ENCODE measurements at places on chromosomes 7 and 10.

DNA sequence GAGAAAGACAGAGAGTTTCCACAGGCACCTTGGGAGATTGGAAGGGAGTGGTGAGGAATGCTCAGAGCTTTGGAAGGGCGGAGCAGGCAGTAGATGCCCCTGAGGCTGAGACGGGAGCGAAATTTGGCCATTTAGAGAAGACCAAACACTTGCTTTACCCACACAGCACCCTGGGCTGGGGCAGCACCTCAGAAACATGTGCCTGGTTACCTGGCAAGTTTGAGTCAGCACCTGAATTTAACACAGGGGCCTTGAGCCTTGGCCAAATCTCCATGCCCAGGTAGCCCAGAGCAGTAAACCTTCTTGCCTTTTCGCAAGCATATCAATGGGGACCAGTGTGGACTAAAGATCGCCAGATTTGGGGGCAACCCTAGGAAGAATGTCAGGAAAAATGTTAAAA is 111.9 kb upstream of the NFE2L3 start:
- DNase-seq, result no peak

DNA sequence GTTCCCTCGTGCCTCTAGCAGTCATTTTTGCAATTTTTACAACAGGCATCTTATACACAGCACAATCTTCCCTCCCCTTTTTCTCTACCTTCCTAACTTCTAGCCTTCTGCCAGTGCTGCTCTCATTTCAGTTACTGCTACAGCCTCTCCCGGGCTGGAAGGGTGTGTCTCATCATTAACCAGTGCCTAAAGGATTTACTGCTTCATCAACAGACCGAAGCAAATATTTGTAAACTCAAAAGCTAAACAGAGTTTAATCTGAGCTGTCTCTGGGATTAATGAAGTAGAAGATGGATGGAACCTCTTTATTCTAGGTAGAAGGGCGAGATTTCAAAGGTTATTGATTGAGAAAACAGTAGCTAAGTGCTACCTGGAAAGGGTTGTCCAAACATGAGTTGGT is 94.3 kb downstream of the PRPF18 start:
- DNase-seq, result no peak

- no peak for DNase-seq
Observed at GRCh38 chr7:13179775-13180523, 492.5 kb downstream of the ARL4A start.

DNA sequence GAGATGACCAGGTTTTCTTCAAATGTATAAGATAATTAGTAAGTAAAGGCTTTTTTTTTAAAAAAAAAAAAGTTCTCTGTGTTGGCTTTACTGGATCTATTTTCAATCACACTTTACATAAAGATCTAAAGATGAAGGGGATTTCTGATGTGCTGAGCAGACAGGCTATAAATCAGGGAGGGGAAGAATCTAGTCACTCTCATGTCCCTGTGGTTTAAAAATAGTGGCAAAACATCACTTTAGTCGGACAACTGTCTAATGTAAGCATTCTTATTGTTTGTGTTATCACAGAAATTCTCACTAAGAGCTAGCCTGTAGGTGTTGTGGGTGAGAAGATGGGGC is 132.7 kb downstream of the ICA1 start:
- no peak for DNase-seq

- DNase-seq, result no peak
Observed at GRCh38 chr7:10908600-10908999, 65.1 kb upstream of the PHF14 start.

DNA sequence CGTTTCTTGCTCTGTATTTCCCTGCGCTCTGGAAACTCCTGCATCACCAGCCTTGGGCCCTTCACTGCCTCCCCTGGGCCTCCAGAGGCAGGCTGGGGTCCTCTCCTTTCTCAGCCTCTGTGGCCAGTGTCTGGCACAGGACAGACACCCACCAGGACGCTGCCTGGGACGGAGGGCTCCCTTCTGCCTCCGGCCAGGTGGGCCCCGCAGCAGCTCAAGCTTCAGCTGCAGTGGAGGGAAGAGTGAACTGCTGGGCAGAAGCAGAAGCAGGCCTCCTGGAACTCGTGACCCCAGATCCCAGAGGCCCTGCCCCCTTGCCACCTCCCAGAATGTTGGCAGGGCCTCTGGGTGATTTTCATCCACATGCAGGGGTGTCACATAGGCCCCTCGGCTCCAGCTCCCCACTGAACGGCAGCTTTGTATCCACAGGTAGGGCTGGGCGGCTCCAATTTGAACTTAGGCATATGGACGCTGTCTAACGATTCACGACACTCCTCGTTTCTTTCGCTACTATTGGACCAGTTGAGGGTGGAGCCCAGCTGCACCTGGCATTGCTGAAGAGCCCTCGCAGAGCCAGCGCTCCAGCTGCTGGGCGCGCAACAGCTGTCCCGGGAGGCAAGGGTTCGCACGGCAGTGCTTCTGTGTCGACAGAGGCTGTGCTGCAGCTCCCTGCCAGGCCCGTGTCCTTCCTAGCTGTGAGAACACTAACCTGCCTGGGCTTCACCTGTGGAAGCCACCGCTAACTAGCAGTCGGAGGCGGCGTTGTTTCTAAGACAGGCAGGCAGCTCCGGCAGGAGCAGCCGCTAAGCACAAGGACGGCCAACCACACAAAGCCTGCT is 18.4 kb upstream of the GPR146 start:
- no peak for DNase-seq

- no peak for DNase-seq
Observed at GRCh38 chr10:35394411-35394851, 58.1 kb downstream of the CCNY start.

- no peak for DNase-seq
Observed at GRCh38 chr7:51255536-51256208, 60.9 kb downstream of the COBL start.

GRCh38 chr7:140719721-140720120 is 23.2 kb downstream of the NDUFB2 start:
- DNase-seq, result no peak

- DNase-seq, result no peak
Observed at GRCh38 chr10:94902570-94902969, 35.9 kb upstream of the CYP2C9 start.

GRCh38 chr7:149097088-149097487 is 6.6 kb upstream of the ZNF786 start:
- DNase-seq, result no peak

- no peak for DNase-seq
Observed at GRCh38 chr7:127417346-127417745, 24.8 kb upstream of the ZNF800 start.

GRCh38 chr7:68319061-68319460 is 1279.2 kb upstream of the AUTS2 start:
- no peak for DNase-seq

DNA sequence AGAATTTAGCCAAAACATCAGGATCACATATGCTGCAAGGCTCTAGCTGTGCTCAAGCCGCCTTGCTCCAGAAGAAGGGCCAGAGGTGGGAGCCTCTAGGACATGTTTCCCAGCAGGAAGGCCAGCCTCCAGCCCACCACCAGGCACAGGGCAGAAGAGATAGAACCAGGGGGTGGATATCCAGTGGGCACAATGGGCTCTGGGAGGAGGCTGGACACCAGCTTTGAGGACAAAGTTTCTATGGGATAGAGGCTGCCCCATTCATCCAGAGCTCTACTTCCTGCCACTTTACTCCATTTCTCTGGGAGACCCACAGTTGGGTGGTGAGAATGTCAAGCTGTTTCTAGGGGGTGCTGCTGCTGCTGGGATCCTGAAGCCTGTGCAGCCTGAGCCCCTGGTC is 77.1 kb downstream of the ARHGAP22 start:
- no peak for DNase-seq

GRCh38 chr10:1938317-1938716 is 201.0 kb upstream of the ADARB2 start:
- peak; percentile 59 for DNase-seq

DNA sequence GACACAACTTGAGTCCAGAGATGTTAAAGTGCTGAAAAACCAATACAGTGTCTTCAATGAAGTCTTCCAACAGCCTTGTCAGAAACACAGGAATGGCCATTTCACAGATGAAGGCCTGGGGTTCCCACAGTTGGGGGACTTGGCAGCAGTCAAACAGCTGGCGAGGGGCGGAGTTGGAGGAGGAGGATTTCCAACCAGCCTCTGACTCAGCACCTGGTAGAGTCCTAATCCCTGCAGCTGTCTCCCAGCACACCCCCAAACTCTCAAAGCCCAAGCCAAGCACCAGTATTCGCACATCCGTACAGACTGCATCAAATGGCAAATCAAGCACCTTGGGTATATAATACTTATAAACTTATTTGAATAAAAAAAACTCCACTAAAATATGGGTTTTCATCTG is 28.0 kb downstream of the CTBP2 start:
- DNase-seq, result no peak

DNA sequence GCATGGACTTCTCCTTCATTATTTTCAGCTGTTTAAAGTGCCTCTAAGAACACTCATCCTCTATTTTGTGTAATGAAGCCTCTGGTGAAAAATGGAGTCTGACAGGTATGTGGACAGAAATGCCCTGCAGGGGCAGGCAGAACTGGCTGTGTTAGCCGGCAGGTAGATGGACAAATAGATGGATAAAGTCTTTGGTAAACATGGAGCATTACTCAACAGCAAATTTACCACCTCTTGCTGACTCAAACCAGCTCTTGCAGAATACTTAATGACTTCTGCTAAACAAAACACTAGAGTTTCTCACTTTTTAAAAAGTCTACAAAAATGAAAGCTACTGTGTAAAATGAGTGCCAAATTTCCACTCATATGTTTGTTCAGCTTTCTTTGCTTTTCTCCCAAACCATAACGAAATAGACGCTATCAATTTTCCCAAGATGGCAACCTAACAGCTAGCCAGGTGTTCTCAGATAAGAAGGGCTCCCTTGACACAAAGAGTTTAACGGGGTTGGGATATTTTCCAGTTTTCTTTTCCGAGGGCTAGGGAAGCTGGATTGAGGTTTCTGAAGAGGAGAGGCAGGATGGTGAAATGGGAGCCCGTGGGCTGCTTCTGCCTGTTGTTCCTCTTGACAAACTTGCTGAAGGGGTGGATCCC is 71.9 kb upstream of the HABP2 start:
- DNase-seq, result no peak

GRCh38 chr10:110932505-110933180 is 13.2 kb downstream of the SHOC2 start:
- no peak for DNase-seq

DNA sequence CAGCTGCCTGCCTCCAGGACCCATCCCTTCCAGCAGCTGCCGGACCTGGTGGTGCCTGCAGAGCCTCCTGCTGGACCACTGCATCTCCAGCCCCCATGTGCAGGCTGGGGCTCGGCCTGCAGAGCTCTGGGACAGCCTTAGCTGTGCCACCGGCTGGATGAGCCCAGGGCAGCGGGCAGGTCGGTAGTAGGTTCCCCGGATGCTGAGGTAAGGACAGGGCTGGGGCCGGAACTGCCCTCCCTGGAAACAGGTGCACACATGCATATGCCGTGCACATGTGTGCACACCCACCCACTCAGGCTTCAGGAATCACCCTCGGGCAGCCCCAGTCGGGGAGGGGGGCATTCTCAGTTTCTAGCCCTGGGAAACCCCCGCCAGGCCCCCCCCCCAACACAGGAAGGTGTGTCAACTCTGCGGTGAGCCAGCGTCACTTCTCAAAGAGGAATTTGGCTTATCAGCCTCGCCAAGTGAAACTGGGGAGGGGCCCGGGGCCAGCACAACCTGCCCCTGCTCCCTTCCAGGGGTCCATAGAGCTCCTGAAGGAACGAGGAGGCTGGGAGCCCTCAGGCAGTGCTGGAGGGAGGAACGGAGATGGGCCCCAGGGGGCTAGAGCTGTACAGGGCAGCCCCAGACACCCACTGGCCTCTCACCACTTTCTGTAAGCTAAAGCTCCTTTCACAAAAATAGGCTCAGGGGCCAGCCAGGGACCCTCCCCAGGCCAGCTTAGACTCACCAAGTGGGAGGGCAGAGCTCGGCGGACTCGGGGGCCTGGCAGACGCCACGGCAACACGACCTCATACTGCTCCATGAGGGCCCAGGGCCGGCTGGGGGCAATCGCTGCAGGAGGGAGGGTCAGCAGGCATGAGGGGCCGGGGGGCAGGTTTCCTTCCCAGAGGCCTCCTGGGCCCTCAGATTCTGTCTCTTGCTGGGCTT is 1.7 kb downstream of the ADAM8 start:
- peak; percentile 83 for DNase-seq

- DNase-seq, result no peak
Observed at GRCh38 chr7:119482671-119483070, 790.3 kb upstream of the KCND2 start.

- no peak for DNase-seq
Observed at GRCh38 chr10:133013463-133013862, 71.1 kb upstream of the CFAP46 start.

- DNase-seq, result no peak
Observed at GRCh38 chr7:107149863-107150262, 18.9 kb upstream of the HBP1 start.

DNA sequence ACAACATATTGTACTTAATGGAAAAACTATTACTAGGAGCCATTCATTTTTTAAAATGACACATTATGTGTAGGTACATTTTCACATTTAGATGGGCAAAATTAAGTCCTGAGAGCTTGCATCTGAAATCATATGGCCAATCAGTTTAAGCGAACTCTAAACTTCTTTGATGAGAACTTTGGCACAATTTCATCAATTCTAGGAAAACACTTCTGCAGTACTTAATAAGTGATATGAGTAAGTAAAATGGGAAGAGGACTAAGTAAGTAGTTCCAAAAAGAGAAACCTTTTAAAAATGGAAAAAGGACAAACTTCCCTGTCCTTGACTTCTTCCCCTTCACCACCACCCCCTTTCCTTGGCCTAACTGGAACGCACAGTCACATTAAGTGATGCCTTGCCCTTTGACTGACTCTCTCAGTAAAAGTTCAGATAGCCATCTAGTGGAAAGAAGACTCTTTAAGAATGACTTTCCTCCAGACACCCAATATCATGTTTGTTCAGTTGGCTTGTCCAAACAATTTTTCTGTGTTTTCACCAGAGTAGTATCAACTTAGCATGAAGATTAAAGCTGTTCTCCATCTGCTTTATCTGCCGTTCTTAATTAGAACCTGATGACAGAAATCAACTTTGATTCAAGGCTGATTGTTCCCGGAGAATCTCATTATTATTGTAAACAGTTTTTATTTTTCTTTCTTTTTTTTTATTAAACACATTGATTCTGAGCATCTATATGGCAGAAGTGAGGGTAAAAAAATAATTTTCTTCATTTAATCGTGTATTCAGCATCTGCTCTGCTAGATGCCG is 45.1 kb downstream of the CNNM2 start:
- DNase-seq, result no peak

DNA sequence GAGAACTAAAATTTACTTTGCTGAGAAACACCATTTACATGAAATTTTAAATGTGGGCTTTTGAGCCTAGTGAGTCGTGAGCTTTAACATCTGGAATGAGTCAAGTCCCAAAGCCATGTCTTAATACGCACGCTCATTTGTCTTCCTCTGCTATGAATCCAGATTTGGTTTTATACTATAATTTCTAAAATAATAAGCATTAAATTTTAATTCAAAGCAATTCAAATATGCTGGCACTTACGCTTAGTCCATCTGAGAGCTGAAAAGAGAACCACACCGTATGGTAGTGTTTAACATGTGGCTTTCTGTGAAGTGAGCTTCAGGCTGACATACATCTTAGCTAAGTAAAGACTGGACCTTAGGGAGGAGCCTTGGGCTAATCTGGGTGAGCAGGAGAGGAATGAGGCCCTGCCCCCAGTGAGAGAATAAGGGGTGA is 52.2 kb downstream of the CUBN start:
- DNase-seq, result no peak

- DNase-seq, result no peak
Observed at GRCh38 chr10:73248259-73248724, 1.2 kb upstream of the DNAJC9 start.

All from stimulated activated CD4-positive, alpha-beta T cell treated with anti-CD3 and anti-CD28 coated beads, Interleukin-4, amount 100 ng/mL, for 1 hour (primary cell).